ENCODE measurements at places on chromosomes 11 and 22.
A peak's percentile ranks its signal among the peaks of the same experiment; 100 is the strongest.

GRCh38 chr11:86802601-86803051, 2.3 kb downstream of the PRSS23 start:
- peak; percentile 13 for DNase-seq

GRCh38 chr22:40485813-40486667, 115.6 kb downstream of the SGSM3 start:
- DNase-seq = no peak

GRCh38 chr11:20363500-20364340, at the start of gene HTATIP2:
TSS of gene HTATIP2 (plus strand) at chr11:20363714. CDS start at chr11:20364238, 524 bp downstream.
- DNase-seq = no peak

GRCh38 chr11:45345491-45345890, 59.4 kb upstream of the SYT13 start:
- DNase-seq = no peak

DNA sequence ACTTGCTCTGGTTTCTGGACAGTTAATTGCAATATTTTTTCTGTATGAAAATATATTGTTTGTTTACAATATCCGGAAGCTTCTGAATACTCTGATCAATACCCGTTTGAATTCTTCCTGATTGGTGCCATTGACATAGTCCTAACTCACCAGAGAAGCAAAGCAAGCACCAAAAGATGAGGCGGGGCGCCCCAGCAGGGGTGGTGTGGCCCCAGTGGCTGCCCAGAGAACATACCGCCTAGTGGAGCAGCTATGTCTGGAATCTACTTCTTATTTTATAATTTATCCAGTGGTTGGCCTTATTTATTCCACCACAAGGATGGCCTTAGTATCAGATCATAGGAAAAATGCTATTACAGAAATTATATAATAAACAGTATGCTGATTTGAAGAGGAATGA, 610.7 kb downstream of the JRKL start:
- DNase-seq = no peak

DNA sequence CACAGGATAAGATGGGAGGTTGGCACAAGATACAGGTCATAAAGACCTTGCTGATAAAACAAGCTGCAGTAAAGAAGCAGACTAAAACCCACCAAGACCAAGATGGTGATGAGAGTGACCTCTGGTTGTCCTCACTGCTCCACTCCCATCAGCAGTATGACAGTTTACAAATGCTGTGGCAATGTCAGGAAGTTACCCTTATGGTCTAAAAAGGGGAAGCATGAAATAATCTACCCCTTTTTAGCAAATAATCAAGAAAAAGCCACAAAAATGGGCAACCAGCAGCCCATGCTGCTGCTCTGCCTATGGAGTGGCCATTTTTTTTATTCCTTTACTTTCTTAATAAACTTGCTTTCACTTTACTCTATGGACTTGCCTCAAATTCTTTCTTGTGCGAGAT, 8.7 kb upstream of the PIWIL4 start:
- DNase-seq = peak; percentile 53

- peak; percentile 70 for DNase-seq
These were observed 267.2 kb downstream of the NTM start for GRCh38 chr11:131637469-131638175.

GRCh38 chr11:20008190-20008870, 151.9 kb downstream of the DBX1 start:
- no peak for DNase-seq

GRCh38 chr11:119318240-119319135, 1.6 kb upstream of the MCAM start:
- DNase-seq = no peak

GRCh38 chr11:20782775-20783174, 113.4 kb downstream of the NELL1 start:
- no peak for DNase-seq

DNA sequence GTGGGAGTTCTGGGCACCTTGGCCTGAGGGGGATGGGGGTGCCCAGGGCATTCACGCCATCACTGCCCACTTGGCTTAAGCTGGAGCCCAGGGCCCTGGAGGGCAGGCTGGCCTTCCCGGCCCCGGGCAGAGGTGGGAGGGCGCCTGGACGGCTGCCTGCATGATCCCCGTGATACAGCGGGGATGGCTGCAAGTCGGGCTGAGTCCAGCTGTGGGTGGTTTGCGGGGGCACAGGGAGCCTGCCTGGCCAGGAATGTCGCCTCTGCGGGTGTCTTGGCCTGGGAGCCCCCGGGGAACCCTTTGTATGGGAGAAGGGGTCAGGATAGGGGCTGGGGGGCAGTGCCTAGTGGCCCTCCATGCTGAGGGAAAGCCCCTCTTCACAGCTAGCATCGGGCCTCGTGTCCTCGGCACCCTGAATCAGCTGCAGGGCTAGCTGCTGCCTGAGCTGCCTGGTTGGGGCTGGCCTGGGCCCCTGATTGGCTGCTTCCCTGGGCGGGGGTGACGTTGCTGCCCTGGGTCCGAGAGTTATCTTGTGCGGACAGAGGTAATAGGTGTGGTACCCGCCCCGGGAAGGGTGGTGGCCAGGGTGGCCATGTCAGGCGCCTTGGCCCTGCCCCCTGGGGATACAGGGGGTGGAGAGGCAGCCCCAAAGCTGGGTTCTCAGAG, 8.3 kb downstream of the BRSK2 start:
- no peak for DNase-seq

DNA sequence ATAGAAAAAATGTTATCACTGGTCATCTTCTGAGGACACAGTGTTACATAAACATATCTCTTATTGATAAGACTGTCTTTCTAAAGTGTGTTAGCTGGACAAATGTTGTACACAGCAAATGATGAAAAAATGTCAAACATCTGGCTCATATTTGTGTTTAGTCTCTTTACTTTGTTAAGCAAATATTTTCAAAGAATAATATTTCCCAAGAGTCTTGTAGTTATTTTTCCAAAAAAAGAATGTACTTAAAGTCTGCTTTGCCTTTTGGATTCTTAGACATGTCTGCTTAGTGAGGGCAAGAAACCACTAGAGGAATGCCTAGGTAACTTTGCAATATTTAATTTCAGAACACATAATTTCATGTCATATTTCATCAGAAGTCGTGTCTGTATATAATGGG, 23.9 kb upstream of the CCDC179 start:
- no peak for DNase-seq

GRCh38 chr22:26549902-26550497, 37.7 kb upstream of the TFIP11 start:
- DNase-seq = no peak

GRCh38 chr11:47216121-47216798, 1.5 kb downstream of the DDB2 start:
- peak; percentile 56 for DNase-seq

GRCh38 chr11:73907191-73907590, 30.4 kb downstream of the PAAF1 start:
- no peak for DNase-seq

- no peak for DNase-seq
These were observed 107.6 kb downstream of the LDLRAD3 start for GRCh38 chr11:36051235-36052144.

GRCh38 chr11:293852-294661, 5.1 kb downstream of the PGGHG start:
- no peak for DNase-seq

GRCh38 chr11:120563703-120564572, 52.4 kb downstream of the GRIK4 start:
- DNase-seq = no peak

DNA sequence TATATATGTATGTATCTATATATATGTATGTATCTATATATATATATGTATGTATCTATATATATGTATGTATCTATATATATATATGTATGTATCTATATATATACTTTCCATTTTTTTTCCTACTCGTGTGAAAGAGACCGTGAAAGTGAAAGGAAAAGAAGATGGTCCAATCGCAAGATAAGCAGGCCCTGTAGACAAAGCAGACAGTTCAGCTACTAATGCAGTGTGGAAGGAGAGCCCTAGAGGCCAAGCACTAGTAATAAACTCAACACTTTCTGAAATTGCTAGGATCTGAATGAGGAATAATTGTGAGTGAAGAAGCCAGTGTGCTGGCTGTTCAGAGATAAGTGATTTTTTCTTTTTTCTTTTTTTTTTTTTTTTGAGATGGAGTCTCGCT, 47.2 kb downstream of the MCHR1 start:
- DNase-seq = no peak

GRCh38 chr11:77346906-77347603, 45.6 kb upstream of the GDPD4 start:
- no peak for DNase-seq

DNA sequence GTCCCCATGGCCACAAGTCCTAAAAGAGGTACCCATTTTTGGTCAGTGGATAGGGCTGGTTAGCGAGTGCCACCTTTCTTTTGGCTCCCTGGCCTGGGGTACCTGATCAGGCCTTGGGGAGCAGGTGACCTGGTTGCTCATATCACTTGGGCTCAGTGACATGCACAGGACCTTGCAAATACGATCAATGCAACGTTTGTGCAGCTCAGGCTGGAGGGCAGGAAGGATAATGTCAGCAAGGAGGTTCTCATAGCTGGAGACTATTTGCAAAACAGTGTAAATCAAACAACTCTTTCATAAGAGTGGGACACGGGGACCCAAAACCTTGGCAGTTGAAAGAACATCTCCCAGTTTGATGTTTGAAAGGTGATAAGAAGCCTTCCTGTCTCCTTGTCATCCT, 127.4 kb upstream of the CADM1 start:
- DNase-seq = no peak

DNA sequence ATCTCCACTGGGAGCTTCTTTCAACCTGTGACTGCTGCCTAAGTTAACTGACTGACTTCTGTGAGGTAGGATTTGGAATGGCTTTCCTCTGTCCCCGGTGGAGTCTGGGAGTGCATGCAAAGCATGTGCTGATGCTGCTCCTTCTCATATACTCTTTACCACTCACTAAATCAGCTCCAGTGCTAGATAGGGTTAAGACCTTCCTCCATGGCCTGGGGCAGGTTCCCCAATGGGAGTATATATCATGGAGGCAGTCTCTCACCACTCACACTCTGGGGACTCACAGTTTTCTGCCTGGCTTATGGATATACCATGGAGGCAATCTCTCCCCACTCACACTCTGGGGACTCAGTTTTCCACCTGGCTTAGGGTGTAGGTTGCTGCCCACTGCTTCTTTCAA, 10.1 kb upstream of the FANCF start:
- DNase-seq = no peak

DNA sequence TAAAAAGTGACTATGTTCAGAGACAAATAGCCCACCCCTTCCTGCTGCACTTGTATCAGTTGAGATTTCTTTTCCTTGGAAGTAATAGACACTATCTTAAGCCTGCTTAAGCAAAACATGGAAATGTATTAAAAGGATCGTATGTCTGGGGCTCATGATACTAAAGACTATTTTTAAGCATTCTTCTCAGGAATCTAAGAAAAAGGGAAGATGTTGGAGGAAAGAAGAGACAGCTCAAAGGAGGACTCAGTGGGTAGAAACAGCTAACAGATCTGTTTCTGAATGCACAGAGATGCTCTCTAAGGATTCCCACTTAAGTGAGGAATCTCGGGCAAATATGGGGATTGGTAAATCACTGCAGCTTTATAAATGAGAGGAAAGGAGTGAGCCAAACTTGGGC, 62.5 kb downstream of the FAM76B start:
- DNase-seq = no peak

DNA sequence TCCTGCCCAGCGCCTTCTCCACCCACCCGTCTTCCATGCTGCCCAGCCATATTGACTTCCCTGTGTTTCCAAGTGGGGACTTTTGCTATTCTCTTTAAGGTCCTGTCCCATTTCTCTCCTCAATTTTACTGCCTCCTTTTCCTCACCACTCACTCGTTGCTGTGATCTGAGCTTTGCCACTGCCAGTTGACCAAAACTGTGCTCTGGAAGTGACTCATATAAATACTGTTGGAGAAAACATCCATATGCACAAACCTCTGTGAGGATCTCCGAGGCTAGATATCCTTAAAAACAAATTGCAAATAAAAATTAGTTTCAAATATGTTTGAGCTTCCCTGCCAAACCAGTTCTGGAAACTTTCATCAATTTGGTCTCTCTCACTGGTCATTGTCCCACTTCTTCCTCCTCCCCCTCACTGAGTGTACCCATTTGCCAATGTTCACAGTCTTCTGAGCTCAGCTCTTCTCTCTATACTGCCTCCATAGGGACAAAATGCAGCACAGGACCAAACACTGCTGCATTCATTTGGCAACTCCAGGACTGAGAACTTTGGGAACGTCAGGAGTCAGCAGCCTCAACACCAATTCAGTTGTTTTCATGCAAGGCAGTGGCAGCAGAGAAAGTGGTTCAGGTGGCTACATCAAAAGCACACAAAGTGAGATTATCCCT, 34.0 kb upstream of the MMP13 start:
- no peak for DNase-seq

DNA sequence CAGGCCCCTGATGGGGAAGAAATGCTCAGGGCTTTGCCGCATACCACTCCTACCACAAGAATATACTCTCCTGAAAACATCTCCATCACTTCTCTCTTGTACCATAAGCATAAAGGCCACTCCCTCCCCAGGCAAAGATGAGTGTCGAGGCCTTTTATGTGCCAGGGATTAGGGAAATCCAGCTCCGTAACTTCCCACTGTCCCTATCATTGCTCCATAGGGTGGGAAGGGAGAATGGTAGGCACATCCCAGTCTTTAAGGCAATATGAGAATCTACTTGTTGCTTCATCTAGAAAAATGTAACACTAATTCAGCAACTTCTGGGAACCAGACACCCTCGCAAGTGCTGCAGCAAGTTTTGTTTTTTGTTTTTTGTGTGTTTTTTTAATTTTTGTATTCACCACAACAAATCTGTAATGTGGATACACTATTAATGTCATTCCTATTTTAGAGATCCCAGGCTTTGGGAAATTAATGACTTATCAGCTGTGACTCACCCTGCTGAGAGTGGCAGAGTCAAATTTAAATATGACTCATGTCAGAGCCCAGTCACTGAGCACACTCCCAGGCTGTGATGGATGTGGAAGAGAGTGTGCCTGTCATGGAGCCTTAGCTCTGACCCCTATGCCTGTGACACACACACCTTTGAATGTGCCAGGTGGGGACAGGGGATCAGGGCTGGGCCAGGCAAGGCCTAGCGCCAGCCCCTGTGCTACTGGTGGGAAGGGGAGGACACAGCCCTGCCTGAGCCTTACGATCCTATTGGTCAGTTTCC, 23.4 kb downstream of the PANX1 start:
- no peak for DNase-seq

DNA sequence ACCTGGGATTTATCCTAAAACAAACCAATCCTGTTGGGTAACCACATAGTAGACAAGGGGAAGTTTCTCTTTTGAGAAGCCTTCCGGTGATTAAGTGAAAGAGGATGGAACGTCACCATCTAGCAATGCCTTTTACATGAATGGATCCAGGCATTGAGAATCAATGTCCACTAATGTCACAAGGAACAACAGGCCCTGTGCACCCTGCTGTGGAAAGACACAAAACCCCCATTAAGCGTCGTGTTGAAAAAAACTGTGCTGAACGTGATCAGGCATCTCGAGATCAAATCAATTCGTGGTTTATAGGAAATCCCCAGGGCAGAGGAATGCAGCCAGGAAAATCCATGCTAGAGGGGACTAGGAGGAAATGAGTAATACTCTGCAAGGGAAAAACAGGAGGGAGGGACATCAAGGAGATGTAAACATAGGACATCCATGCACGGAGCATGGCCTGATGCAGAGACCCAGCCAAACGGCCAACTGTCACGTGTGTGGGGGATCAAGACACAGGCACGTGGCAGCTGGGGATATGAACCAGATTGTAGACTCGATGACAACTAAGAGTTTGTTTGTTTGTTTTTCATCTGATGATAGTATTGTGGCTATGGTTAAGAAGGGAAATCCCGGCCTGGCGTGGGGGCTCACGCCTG, 38.6 kb upstream of the CARS1 start:
- no peak for DNase-seq

Data from KG1 (cell line).